Glomerular endothelial cell (primary cell): ENCODE measurements at places on chromosomes 5 and 9. TPM values are rescaled to one million over a fixed set of nuclear protein-coding genes. Genes with fewer than 3 reads are reported as not detected.

- no peak for DNase-seq
Measured at GRCh38 chr9:38214432-38214831, 145.4 kb upstream of the SHB start.

LEAP2 gene
- total RNA-seq = 0.10 and 0.76 TPM in 2 replicates

GRCh38 chr5:7190712-7191250 lies 205.2 kb upstream of the ADCY2 start:
- DNase-seq = no peak

GRCh38 chr5:145948921-145949320 lies 12.5 kb downstream of the SH3RF2 start:
- DNase-seq = no peak

RLN2 gene
- 0.68 TPM in 1 of 2 replicates, not detected in the other for total RNA-seq

TMEM252 gene
- total RNA-seq = not detected in 2 replicates

DNA sequence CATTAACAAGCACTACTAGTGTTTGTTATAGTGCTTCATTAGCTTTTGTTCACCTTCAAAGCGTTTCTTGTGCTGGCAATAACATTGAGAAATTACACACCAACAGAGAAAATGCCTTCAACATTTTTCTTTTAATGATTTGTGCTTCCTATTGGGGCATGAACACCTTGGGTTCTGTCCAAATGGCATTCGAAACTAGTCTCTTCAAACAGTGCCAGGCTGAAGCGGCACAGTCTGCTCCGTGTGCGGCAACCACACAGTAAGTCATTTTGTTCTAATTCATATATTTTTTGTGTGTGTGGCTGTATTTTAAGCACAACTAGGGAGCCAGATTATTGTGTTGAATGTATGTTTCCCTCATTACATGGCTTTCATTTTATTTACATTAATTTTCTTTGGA lies 414.7 kb upstream of the SGCD start:
- no peak for DNase-seq

GRCh38 chr5:176425138-176425537 lies 8.8 kb upstream of the CLTB start:
- no peak for DNase-seq

DNA sequence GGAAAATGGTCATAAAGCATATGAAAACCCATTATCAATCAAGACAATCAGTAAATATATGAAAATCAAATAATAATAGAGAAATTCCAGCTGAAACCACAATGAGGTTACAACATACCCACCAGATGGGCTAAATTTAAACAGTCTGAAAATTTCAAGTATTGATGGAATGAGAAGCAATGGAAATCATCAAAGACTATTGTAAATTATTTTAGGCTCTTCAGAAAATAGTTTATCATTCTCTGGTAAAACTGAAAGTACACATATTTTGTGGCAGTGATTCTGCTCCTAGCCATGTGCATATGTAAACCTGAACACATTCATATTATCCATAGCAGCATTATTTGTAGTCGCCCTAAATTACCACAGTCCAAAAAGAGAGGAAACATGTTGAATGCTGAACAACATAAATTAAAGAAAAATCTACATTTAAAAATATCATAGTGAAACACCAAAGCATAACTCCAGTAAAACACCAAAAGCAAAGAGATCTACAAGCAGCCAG lies 215.3 kb downstream of the PRELID2 start:
- DNase-seq = no peak

SPATA31A3 gene
- not detected in 2 replicates for total RNA-seq

CREBRF gene
- 7.7 and 8.8 TPM in 2 replicates for total RNA-seq

CDH6 gene
- total RNA-seq = 6.7 and 22.1 TPM in 2 replicates

IFT74 gene
- total RNA-seq = 6.9 and 9.2 TPM in 2 replicates

- no peak for DNase-seq
Measured at GRCh38 chr9:138078846-138079245, 201.3 kb downstream of the CACNA1B start.

DNA sequence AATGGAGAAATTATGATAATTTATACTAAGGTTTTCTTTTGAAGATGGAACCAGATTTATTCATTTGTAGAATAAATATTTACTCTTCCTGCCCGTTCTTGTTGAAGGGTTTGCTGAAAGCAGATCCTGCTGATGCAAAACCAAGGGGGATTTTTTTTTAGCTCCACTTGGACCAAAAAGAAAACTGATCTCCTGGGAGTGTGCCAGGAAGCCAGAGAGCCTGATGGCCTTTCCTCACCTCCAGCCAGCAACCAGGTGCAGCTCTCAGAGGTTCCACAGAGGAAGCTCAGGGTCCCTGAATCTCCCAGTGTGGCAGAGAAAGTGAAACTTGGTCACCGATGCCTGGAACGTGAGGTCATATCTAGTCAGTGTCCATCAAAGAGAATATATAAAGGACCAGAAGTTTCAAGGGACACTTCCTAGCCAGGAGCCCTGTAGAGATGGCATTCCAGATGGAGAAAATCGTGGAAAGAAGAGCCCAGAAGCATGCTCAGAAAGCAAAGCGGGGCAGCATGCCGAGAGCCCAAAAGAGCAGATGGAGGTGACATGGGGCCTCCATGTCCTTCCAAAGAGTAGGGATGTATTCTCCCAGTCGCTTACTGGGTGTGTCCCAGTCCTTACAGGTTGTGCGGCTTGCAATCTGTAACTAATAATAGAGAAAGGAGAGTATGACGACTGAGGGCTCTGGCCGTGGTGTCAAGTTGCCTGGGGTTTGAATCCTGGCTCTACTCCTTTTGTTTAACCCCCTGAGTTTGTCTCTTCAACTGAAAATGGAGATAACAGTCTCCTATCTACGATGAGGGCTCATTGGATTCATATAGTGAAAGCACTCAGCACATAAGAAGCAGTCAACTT lies 12.2 kb downstream of the AFAP1L1 start:
- DNase-seq = no peak

TEX48 gene
- not detected in 2 replicates for total RNA-seq

DNA sequence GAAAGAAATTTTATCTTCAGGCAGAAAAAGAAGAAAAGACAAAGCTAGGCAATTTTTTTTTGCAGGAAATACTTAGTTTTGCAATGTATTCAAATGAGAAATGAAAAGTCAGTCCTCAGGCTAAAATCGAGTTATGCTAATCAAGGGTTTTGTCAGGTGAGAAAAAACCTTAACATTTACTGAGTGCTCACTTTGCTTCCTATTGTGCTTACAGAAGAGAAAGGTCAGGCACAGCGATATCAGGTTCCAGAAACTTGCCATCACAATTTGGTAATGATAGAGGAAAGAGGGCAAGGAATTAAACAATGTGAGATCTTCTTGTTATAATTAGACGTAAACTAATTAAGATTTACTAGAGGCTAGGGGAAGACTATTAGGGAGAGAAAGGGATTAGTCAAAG lies 431.7 kb upstream of the CTNND2 start:
- DNase-seq = no peak

SLC36A3 gene
- total RNA-seq = not detected in 2 replicates

DNA sequence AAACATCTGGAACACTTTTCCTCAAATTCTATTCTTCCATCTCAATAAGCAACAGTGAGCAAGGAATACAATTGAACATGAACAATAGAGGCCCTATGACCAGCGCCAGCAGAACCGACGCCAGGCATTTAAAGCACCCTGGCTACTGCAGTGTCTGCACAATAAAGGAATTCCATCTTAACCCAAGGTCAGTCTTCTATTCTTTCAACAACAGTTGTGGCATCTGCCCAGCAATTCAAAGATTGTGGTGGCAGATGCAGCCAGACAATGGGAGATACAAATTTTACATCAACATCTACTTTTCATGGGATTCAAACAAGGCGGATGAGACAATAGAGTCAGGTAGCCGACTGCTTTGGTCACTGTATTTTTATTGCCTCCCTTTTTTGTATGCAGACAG lies 65.9 kb downstream of the ELL2 start:
- DNase-seq = no peak

DNA sequence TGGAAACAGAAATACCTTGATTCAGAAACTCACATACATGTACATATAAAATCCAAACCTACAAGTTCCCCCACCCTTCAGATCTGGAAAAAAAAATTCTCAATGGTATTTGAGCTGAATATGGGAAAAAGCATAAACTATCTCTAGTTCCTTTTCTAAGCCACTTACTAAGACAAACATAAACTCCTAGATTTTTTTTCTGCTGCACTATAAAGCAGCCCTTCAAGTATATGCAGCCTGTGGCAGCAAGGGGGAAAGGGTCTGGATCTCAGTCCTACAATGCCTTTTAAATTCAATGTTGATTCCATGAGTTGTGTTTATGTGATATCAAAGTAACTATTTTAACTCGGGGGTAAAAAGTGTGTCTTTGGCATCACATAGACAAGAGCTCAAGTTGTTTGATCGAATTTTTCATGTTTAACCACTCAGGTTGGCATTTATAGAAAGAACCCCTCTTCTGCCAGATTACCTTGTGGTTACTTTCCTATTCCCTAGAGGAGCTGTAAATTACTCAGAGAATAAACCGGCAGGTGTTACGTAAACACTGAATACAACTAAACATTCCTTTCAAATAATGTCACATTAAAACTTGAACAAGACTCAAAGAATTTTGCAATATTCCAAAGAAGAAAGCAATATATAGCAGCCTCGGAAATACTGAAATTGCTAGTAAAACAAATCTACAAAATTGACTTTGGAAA lies 91.8 kb upstream of the FER start:
- no peak for DNase-seq

IFNA21 gene
- not detected in 2 replicates for total RNA-seq
